ENCODE measurements at places on chromosomes 1 and 21. TPM values are rescaled to one million over a fixed set of nuclear protein-coding genes. Genes with fewer than 3 reads are reported as not detected.

DNA sequence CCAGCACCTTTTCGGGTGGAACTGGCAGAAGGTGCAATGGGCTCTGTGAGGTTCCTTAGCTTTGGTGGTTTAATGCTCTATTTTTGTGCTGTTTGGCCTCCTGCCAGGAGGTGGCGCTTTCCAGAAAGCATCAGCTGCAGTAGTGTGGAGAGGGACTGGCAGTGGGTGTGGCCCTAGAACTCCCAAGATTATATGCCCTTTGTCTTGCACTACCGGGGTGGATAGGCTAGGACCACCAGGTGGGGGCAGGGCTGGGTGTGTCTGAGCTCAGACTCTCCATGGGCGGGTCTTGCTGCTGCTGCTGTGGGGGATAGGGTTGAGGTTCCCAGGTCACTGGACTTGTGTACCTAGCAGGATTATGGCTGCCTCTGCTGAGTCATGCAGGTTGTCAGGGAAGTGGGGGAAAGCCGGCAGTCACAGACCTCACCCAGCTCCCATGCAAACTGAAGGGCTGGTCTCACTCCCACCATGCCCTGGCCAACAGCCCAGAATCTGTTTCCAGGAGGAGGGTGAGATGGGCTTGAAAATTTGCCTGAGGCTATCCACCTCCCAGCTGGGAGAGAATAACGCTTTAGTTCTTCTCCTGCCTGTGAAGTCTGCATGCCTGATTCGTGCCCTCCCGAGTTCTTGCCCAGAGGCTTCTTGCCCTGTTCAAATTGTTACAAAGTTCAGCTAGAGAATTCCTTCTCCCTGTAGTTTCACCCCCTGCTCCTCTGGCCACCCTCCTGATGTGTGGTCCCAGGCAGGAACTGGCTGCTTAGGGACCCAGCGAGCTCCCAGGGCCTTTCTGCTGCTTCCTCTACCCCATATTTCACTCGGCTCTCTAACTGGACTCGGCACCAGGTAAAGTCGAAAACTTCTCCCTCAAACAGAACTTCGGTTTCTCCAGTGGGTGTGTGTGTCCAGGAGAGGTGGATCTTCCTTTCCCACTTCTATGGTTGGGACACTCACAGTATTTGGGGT, 76.5 kb upstream of the BTG3 start:
- no peak for DNase-seq

DNA sequence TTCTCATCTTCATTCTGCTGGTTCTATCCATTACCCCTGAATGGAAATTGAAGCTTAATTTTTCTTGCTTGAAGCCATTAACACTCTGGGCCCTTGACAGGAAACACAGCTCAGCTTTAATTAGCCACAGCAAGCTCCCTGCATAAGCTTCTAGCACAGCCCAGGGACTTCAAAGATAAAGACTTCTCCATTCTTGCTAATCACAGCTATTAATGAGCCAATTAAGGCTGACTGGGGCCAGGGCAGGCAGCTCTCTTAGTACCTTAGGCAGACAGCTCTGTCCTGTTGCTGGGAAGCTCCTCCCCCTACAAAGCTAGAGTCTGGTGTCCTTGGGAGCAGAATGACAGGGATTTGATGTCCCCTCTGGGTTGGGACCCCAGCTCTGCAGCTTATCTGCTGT, 27.9 kb upstream of the TRABD2B start:
- DNase-seq: no peak

IL19 gene
- not detected for polyA plus RNA-seq

DNA sequence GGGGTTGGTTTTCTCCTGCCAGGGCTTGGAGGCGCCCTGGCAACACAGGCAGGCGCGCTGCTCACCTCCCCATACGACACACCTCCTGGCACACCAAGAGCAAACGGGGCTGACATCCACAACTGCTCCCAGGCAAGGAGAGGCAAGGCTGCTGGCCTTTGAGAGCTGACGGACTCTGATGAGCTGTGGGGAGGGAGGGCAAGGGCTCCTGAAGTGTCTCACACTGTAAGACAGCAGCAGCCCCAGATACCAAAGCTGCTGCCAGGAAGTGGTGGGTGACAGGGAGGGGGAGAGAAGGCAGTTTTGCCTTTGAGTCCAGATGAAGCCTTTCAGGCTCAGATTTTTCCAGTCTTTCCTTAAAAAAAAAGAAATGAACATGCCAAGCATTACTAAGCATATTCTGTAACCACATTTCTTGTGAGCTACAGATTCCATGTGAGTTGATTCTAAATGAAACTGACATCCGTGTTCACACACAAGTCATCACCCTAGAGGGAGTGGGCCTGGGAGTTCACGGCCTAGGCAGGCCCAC, 24.3 kb downstream of the PGBD5 start:
- peak; percentile 41 for DNase-seq

DNA sequence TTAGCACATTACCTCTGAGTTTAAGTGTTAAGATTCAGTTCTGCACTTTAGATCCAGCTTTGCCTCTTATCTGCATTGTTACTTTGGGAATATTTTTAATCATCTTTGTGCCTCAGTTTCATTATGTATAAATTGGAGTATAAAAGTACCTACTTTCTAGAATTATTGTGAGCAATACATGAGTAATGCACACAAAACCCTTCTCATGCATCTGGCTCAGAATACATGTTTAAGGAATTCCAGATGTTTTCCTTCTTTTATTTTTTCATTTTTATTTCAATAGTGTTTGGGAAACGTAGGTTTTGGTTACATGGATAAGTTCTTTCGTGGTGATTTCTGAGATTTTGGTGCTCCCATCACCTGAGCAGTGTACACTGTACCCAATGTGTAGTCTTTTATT, 14.2 kb downstream of the C8A start:
- peak; percentile 78 for DNase-seq

DNA sequence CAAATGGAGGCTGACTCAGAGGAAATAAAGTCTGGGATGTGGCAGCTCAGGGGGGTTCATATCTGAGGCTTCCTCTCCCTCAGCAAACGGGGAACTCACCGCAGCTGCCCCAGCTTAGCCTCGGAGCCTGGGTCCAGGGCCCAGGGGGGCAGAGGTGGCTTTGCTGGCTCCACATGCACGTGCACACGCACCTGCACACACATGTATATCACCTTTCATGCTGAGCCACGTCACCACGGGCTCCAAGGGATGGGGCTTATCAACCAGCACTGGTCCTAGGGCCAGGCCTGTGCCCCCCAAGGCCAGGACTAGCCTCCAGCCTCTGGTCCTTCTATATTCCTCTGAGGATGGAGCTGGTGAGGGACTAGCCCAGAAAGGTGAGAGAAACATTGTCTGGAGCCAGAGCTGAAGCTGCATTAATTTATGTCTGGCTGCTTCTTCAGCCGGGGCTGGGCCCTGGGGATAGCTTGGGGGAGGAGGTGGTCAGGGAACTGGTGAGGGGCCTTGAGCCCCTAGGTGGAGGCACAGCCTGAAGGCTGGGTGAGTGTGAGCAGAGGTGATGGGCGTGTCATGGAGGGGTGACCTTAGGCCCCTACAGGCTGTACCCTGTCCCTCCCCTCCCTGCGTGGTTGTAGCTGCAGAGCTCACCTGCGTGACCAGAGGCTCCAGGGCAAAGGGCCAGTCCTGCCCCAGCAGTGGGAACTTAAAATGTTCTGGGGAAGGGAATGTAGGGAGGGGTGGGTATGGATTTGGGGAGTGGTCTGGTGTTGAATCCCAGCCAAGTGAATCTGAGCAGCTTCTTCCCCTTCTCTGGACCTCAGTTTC, 520.8 kb downstream of the PTPRU start:
- DNase-seq: no peak

OR10J1 gene
- polyA plus RNA-seq: not detected

IL6R gene
- 1.3 TPM for polyA plus RNA-seq

GRCh38 chr1:1929639-1930545, 10.8 kb upstream of the TMEM52 start:
- DNase-seq: no peak

DNA sequence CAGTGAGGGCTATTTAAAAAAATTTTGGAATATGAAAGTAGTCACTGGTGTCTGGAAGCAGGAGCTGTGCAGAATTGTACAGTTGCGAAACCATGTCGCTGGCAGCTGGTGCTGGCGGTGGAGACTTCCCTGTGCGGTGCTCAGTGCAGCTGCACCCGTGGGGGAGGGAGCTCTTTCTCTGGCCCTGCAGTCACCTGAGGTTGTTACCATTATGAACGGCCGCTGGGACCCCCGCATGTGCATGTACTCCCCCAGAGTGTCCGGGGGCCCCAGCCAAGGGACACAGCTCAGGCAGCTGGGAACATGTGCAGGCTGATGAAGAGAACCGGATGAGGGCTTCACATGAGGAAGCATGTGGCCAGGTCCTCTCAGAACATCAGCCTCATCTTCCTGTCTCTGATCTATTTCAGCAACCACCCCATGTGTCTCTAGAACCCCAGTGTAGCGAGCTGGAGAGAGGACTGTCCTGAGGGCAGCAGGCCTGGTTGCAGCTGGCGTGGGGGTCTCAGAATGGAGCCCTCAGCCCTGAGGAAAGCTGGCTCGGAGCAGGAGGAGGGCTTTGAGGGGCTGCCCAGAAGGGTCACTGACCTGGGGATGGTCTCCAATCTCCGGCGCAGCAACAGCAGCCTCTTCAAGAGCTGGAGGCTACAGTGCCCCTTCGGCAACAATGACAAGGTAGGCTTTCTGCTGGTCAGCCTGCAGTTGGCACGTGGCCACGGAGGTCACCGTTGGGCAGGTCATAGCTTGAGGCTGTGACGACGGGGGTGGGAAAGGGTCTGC, at the start of gene TRPM2:
TSS of gene TRPM2 (plus strand) at position 431 of the 780 bp plus-strand sequence. CDS start at position 511, 80 bp downstream.
- DNase-seq: peak; percentile 37

GRCh38 chr1:50724626-50725286, 235.3 kb downstream of the FAF1 start:
- no peak for DNase-seq

DNA sequence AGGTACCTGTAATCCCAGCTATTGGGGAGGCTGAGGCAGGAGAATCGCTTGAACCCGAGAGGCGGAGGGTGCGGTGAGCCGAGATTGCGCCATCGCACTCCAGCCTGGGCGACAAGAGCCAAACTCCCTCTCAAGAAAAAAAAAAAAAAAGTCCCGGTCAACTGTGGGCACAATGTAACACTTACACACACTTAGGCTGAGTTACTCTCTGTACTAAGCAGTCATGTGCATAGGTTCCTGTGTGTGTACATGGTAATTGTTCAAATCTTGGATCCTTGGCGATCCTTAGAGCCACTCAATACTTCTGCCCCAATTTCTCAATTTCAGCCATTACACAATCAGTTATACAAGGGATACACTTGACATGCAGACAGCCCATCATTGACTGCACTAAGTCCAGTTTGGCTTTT, 11.6 kb downstream of the SDCCAG8 start:
- DNase-seq: no peak

GRCh38 chr21:22791376-22791775, 1793.2 kb downstream of the NCAM2 start:
- DNase-seq: no peak

GRCh38 chr1:234768569-234769283, 158.7 kb upstream of the IRF2BP2 start:
- no peak for DNase-seq

- peak; percentile 53 for DNase-seq
Measured at GRCh38 chr1:76959556-76959955, 92.3 kb downstream of the ST6GALNAC5 start.

DNA sequence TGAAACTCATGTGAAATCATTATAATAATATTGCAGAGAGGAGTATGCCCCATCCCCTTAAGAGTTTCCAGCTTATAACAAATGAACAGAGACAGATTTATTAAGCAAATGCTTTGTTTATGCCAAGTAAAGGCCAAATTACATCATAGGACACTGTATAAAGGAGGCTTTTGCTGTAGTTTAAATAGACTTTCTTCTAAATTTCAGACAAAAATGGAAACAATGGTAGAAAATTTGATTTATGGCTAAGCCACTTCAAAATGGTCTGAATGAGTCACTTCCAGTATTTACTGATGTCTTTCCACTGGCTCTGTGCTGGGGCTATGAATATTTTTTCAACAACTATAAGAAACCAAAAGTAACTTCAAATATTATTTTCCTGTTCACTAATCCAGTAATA, 81.1 kb upstream of the ST6GALNAC5 start:
- no peak for DNase-seq

GRCh38 chr1:172373864-172374263, 46.6 kb upstream of the C1orf105 start:
- DNase-seq: no peak

LGR6 gene
- polyA plus RNA-seq: not detected

KAZN gene
- 7.2 TPM for polyA plus RNA-seq

- no peak for DNase-seq
Measured at GRCh38 chr1:185561629-185562028, 172.6 kb upstream of the HMCN1 start.

CNKSR1 gene
- polyA plus RNA-seq: not detected

- DNase-seq: peak; percentile 96
Measured at GRCh38 chr1:11736746-11737639, 1.1 kb downstream of the AGTRAP start.

GRCh38 chr1:9841460-9841859, 17.7 kb upstream of the CLSTN1 start:
- DNase-seq: no peak

LCE1A gene
- polyA plus RNA-seq: not detected

- DNase-seq: no peak
Measured at GRCh38 chr1:208850442-208850841, 606.3 kb upstream of the PLXNA2 start.

CSF3R gene
- not detected for polyA plus RNA-seq

DNA sequence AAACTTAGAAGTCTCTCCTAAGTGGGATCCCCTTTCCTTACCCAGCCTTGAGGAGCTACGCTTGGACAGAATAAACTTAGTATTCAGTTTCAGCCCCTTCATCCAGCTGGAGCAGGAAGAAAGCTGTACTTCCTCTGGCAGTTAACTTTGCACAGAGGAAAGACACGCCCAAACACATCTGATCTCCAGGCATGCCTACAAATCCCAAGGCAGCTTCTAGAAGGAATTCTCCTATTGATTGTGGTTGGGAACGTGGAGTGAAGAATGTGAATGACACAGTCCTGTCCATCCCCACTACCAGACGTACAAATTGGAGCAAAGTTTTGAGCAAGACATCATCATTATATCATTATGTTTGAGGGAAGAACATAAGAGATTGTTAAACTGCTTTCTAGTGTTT, 6.6 kb upstream of the AK4 start:
- DNase-seq: peak; percentile 69

- DNase-seq: no peak
Measured at GRCh38 chr1:16614361-16615252, 1.2 kb upstream of the NBPF1 start.

GRCh38 chr1:230818367-230818766, 50.0 kb downstream of the C1orf198 start:
- DNase-seq: no peak

GRCh38 chr21:31448496-31448895, 104.4 kb upstream of the TIAM1 start:
- no peak for DNase-seq

DNA sequence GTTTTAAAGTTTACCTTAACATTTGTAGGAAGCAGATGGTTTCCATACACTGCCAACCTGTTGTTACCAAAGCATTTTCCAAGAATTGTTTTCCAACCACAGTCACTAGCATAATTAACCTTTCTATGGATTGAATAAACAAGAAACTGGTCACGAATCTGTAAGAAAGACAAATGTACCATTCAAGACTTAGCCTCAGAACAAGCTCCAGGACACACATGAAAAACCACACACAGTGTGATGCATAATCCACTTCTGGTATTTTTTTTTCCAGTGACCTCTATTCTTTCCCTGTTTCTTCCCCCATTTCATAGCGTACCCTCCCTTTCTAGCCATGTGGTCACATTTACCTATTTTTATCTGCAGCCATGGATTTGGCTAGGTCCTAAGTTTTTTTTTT, 29.6 kb upstream of the C1orf87 start:
- no peak for DNase-seq

- DNase-seq: peak; percentile 91
Measured at GRCh38 chr1:67652800-67653199, 32.2 kb upstream of the GADD45A start.
